ENCODE measurements at places on chromosomes 13 and 19. TPM values are rescaled to one million over a fixed set of nuclear protein-coding genes. Genes with fewer than 3 reads are reported as not detected.

DNA sequence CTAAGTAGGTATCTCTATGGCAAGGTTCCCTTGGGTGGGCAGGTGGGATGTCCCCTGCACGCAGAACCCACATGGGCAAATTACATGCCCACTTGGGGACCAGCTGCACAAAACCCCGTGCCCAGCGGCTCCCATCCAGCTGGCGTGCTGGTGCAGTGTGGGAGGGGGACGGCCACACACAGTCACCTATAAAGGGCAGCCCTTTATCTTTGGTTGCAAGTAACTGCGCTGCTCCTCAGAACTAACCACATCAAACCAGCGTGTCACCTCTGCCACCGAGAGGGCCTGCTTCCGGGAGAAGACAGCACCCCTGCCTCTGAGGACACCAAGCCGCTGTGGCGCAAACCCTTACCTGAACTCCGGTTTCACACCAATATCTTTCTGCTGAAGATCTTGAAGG lies 32.2 kb downstream of the ANKRD27 start:
- no peaks in the 10 kb centered on the region for H3K27me3 ChIP-seq
- H3K36me3 ChIP-seq, result peaks cover 7% of the 10 kb centered on the region
- peak overlapping the region; percentile 56 for H3K4me3 ChIP-seq
- H3K27ac ChIP-seq, result peak overlapping the region; percentile 8
- peaks cover 43% of the 10 kb centered on the region for H3K4me1 ChIP-seq
- DNase-seq, result peak; percentile 85

- no peaks in the 10 kb centered on the region for H3K4me1 ChIP-seq
- H3K27me3 ChIP-seq, result no peaks in the 10 kb centered on the region
- no peaks in the 10 kb centered on the region for H3K36me3 ChIP-seq
- H3K4me3 ChIP-seq, result no peak overlapping the region
- H3K27ac ChIP-seq, result no peak overlapping the region
These were observed 554.1 kb upstream of the MIR17HG start for GRCh38 chr13:90793261-90793820.

GRCh38 chr13:78909276-78909675 lies 250.3 kb upstream of the OBI1 start:
- no peaks in the 10 kb centered on the region for H3K36me3 ChIP-seq
- no peaks in the 10 kb centered on the region for H3K4me1 ChIP-seq
- no peak overlapping the region for H3K4me3 ChIP-seq
- H3K27ac ChIP-seq, result no peak overlapping the region
- H3K27me3 ChIP-seq, result no peaks in the 10 kb centered on the region

DNA sequence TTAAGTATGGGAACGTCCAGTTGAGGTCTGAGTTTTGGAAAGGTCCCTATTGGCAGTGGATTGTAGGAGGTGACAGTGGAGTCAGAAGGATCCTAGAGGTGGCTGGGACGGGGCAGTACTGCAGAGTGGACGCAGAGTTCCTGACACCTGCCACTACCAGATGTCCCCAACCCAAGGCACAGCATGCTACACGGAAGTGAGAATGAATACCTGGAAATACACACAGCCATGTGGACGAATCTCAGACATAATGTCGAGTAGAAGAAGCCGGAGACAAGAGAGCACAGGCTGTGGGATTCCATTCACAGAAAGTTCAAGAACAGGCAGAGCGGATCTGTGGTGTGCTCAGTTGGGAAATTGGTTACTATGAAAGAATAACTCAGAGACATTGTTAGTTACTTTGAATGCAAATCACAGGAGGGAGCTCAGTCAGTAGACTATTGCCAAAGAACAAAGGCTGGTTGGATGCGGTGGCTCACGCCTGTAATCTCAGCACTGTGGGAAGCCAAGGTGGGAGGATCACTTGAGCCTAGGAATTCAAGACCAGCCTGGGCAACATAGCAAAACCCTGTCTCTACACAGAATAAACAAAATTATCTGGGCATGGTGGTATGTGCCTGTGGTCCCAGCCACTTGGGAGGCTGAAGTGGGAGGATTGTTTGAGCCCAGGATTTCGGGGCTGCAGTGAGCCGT lies 37.4 kb downstream of the RYR1 start:
- no peaks in the 10 kb centered on the region for H3K4me1 ChIP-seq
- DNase-seq, result no peak
- no peaks in the 10 kb centered on the region for H3K36me3 ChIP-seq
- peaks cover 10% of the 10 kb centered on the region for H3K27me3 ChIP-seq
- H3K27ac ChIP-seq, result no peak overlapping the region
- no peak overlapping the region for H3K4me3 ChIP-seq

DNA sequence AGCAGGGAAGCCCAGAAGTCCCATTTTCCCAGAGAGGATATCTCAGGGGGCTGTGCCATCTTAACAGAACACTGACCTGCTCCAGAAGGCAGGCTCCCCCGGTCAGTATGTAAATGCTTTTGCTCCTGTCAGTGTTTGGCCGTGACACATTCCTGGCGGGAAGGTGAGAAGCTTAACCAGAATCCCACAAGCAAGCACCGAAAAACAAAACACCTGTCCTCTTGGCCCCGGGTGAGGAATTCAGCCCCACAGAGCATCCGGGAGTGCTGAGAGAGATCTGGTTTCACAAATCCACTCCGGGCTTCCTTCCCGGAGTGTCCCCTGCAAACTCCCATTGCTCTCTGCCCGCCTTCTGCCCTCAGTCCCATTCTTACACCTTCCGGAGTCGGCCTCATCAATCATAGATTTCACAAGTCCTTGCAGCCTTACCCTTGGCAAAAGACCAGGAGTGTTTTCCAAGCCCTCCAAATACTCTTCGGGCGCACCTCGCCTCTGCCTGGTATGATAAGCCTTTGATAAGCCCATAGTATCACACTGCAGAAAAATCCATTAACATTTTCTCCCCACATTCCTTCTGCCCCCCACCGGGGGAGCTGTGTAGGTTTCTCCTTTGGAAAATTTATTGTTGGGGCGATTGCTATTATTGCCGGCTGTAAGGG lies 12.2 kb downstream of the TPM4 start:
- no peak for DNase-seq
- no peak overlapping the region for H3K4me3 ChIP-seq
- no peaks in the 10 kb centered on the region for H3K27me3 ChIP-seq
- peaks cover 59% of the 10 kb centered on the region for H3K36me3 ChIP-seq

DNA sequence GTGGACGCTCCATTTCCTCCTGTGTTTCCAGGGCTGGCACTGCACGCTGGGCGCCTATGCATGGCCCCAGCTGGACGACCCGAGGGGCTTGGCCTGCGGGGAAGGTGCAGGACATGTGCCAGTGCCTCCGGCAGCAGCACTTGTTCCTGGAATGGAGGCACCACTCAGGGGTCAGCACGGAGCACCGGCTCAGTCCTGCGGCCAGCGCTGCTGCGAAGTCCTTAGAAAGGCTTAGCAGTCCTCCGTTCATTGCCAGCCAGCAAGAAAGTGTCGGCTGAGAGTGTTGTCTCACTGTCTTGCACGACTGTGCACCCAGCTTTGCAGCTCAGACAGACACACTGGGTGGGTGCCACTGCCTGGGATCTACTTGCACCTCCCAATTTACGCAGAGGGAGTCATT lies 36.1 kb upstream of the TUBGCP3 start:
- DNase-seq, result no peak
- no peak overlapping the region for H3K4me3 ChIP-seq
- H3K27ac ChIP-seq, result no peak overlapping the region
- H3K36me3 ChIP-seq, result no peaks in the 10 kb centered on the region
- H3K4me1 ChIP-seq, result no peaks in the 10 kb centered on the region
- H3K27me3 ChIP-seq, result no peaks in the 10 kb centered on the region

APOE gene
- total RNA-seq, result 2.1 TPM

DCAF15 gene
- 62.9 TPM for total RNA-seq

ZNF541 gene
- total RNA-seq, result 0.96 TPM

FCAR gene
- total RNA-seq, result not detected

TEX29 gene
- 1.5 TPM for total RNA-seq

All from activated T-cell treated with anti-CD3 and anti-CD28 coated beads, Interleukin-2, amount 50 U/mL, for 72 hours (primary cell).